Aorta (tissue), 5 donors: ENCODE measurements at places on chromosomes 7 and 10. TPM values are rescaled to one million over a fixed set of nuclear protein-coding genes. Genes with fewer than 3 reads are reported as not detected.

AGBL3 gene
- total RNA-seq = 2.5 TPM

SPDYE6 gene
- not detected for total RNA-seq

BAMBI gene
- 34.5 TPM for total RNA-seq

KCP gene
- 2.1 TPM for total RNA-seq

CACNA2D1 gene
- total RNA-seq = 40.5 TPM

IFIT1 gene
- total RNA-seq = 13.2 TPM

OR2A7 gene
- 4.7 TPM for total RNA-seq

FAM237B gene
- total RNA-seq = not detected

PKD2L1 gene
- 0.71 TPM for total RNA-seq

SLC16A12 gene
- 0.45 TPM for total RNA-seq

RBM48 gene
- total RNA-seq = 9.8 TPM

HYAL4 gene
- total RNA-seq = not detected

SRRM3 gene
- 5.9 TPM for total RNA-seq

H2BK1 gene
- total RNA-seq = not detected

PIK3CG gene
- total RNA-seq = 11.8 TPM

GFRA1 gene
- total RNA-seq = 10.3 TPM

BAG3 gene
- total RNA-seq = 65.8 TPM

AKR1D1 gene
- not detected for total RNA-seq

NEURL1 gene
- total RNA-seq = 0.18 TPM

TRPV5 gene
- not detected for total RNA-seq

AHR gene
- 65.8 TPM for total RNA-seq

NUTM2A gene
- 0.66 TPM for total RNA-seq

FAM241B gene
- 6.6 TPM for total RNA-seq

ELN gene
- total RNA-seq = 556 TPM

INA gene
- not detected for total RNA-seq

NXPH1 gene
- not detected for total RNA-seq

SEMA3C gene
- total RNA-seq = 19.8 TPM

MRLN gene
- total RNA-seq = not detected

NPFFR1 gene
- 0.06 TPM for total RNA-seq

CHCHD2 gene
- total RNA-seq = 187 TPM

HOXA3 gene
- total RNA-seq = 9.6 TPM

C10orf143 gene
- total RNA-seq = 1.9 TPM

PDE1C gene
- 6.6 TPM for total RNA-seq

RAPGEF5 gene
- 77.1 TPM for total RNA-seq

PDE6C gene
- not detected for total RNA-seq

MCM10 gene
- 0.81 TPM for total RNA-seq

HECTD2 gene
- total RNA-seq = 23.4 TPM

NKX2-3 gene
- total RNA-seq = 0.60 TPM

TBX20 gene
- not detected for total RNA-seq

PAX4 gene
- not detected for total RNA-seq

LIPA gene
- total RNA-seq = 55.5 TPM

CDK1 gene
- 3.1 TPM for total RNA-seq

DNAH11 gene
- 2.6 TPM for total RNA-seq

METTL27 gene
- total RNA-seq = 1.3 TPM

WNT2 gene
- 4.7 TPM for total RNA-seq

CPN1 gene
- not detected for total RNA-seq

H2AZ2 gene
- total RNA-seq = 139 TPM

CPVL gene
- 50.2 TPM for total RNA-seq

MET gene
- total RNA-seq = 16.8 TPM

PTPN20 gene
- 8.2 TPM for total RNA-seq

NKX1-2 gene
- total RNA-seq = not detected

WASHC2C gene
- 57.2 TPM for total RNA-seq

NPM3 gene
- 12.7 TPM for total RNA-seq

TMEM229A gene
- total RNA-seq = not detected

HTR5A gene
- total RNA-seq = not detected

PLEKHA8 gene
- 17.1 TPM for total RNA-seq

COBL gene
- total RNA-seq = 0.75 TPM

CRYGN gene
- total RNA-seq = 0.84 TPM

RGS10 gene
- 14.4 TPM for total RNA-seq

LRIT1 gene
- not detected for total RNA-seq
